ENCODE measurements at places on chromosomes 7 and 10.

- no peak for DNase-seq
Measured at GRCh38 chr10:29297678-29298077, 8.8 kb downstream of the LYZL1 start.

GRCh38 chr7:70093205-70093904, 495.1 kb downstream of the AUTS2 start:
- DNase-seq = peak; percentile 38

DNA sequence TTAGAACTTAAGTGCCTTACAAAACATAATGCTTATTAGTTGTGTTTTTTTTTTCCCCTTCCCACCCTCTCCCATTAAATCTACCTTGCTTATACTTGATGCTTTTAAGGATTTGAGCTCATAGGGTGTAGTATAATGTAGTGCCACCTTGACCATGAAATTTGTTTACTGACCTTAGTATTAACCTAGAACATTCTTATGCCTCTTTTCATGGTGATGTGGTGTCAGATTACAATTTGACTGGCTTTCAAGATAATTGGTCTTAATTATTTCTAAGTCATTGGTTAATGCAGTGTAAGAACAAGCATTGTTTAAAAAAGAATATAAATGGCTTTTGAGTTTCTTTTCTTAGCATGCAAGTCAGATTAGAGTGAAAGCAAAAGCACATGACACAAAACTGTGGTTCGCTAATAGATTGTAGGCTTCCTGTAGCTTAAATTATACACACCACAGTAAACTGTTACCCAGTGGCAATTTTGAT, 61.8 kb downstream of the ADD3 start:
- no peak for DNase-seq

GRCh38 chr7:120272701-120273475, at the start of gene KCND2:
TSS of gene KCND2 (plus strand) at chr7:120273175.
- peak; percentile 26 for DNase-seq

GRCh38 chr10:70903262-70903921, 15.0 kb upstream of the PCBD1 start:
- peak; percentile 55 for DNase-seq

DNA sequence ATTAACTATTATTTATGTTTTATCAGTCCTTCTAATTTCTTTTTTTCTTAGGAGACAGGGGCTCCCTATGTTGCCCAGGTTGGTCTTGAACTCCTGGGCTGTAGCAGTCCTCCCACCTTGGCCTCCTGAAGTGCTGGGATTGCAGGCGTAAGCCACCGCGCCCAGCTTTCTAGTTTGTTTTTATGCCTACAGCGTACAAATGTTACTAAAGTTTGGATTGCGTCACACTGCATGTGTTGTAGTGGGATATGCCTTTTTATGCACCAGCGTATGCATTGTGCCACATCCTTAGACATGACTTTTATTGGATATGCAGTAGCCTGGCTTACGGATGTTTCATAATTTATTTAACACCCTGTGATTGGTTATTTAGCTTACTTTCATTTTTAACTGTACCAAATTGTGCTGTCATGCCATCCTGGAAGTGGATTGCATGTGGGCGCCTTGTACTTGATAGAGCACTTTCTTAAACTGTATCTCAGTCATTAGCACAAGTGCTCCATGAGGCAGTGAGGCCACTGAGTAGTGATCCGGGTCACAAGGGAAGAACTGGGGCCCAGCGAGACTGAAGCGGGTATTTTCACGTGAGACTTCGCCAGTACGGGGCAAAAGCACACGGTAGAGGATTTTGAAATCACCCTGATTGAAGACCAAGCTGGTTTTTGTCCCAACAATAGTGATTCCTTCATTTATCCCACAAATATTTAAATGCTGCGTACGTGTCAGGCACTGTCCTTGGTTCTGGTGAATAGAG, 165.0 kb downstream of the MGMT start:
- DNase-seq = no peak

DNA sequence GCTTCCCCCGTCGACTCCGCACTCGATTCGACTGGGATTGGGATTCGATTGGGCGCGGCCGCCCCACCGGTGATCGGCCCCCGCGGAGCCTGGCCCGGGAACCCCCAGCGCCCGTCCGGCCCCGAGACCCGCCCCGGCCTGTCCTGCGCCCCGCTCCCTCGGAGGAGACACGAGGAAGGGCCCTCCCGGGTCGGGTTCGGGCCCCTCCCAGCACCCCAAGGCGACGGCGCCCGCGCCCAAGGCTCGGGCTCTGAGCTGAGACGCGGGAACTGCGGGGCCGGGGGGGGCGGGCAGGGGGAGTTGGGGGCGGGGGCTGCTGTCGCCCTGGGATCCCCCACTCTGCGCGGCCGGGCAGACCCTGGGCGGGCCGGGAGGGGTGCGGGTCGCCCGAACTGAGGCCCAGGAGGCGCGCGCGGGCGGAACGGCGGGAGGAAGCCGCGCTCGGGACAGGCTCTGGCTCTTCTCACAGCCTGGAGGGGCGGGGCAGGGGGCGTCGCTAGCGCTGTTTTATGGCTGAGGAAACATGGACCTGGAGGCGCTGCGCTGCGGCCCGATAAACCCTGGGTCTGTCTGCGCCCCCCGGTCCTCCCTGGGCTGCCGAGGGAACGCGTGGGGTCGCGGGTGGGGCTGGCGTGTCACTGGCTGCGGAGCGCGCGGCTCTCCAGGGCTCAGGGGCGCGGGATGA, 1.7 kb upstream of the NKX6-2 start:
- DNase-seq = no peak

DNA sequence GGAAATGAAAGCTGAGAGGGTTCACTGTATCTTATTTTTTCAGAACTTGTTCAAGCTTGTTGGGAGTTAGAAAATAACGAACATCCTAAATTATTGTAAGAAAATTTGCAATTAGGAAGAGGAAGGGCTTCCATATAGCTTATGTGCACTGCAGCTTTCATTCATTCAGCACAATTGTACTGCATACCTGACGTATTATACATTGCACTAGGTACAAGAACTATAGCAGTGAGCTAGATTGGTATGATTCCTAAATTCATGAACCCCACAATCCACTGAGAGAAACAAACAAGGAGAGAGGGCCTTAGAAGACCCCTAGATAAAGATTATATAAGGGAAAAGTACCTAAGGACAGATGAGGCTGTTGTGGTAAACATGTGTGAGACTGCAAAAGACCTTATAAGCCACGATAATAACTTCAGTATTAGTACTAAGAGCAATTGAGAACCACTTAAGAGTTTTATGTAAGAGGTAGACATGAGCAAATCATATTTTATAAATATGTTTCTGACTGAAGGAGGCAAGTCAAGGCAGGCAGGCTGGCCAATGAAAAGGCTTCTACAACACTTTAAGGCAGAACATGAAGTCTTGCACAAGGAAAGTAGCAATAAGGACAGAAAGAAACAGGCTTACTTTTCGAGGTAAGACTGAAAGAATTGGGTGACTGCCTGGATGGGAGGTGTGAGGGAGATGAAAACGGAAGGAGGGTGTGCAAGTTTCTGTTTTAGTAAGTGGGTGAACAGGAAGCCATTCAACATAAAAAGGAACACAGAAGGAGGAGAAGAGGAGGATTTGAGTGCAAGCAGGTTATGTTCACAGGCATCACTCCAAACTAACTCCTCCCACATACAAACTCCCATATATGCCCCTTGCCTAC, 77.9 kb upstream of the LRRN3 start:
- no peak for DNase-seq

GRCh38 chr10:120950051-120950561, 98.9 kb downstream of the WDR11 start:
- DNase-seq = no peak

- peak; percentile 4 for DNase-seq
Measured at GRCh38 chr10:51999096-51999495, 299.7 kb upstream of the CSTF2T start.

GRCh38 chr7:39696631-39697030, 73.3 kb downstream of the RALA start:
- DNase-seq = no peak

- no peak for DNase-seq
Measured at GRCh38 chr10:37222046-37222445, 96.6 kb downstream of the ANKRD30A start.

DNA sequence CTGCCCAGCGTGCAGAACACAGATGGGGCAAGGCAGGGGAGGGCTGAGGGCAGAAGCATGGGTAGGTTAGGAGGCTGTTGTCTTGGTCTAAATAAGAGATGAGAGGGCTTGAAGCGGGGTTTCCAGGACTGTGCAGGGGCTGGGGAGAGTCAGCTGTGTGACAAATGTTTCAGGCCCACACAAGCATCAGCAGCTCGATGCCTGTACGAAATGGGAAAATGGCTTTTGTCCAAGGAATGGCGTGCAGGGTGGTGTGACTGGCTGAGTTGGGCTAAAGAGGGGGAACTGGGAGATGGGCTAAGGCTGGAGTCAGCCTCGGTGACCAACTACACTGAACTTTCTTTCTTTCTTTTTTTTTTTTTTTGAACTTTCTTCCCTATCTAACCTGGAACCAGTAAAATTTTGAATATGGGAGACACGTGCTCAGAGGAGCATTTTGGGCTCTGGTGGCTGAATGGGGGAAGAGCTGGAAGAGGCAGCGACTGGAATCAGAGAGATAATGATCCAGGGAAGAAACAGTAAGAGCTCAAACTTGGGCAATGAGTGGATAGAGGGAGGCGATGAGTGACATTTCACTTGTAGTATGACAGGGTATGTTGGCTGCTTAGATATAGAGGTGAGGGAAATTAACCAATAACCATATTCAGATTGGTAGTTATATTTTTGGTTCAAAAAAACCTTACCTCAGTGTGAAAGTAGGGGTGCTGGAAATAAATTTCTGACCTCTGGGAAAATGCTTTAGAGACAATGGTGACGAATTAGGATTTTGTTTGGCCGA, 10.2 kb upstream of the EPHA1 start:
- DNase-seq = no peak

DNA sequence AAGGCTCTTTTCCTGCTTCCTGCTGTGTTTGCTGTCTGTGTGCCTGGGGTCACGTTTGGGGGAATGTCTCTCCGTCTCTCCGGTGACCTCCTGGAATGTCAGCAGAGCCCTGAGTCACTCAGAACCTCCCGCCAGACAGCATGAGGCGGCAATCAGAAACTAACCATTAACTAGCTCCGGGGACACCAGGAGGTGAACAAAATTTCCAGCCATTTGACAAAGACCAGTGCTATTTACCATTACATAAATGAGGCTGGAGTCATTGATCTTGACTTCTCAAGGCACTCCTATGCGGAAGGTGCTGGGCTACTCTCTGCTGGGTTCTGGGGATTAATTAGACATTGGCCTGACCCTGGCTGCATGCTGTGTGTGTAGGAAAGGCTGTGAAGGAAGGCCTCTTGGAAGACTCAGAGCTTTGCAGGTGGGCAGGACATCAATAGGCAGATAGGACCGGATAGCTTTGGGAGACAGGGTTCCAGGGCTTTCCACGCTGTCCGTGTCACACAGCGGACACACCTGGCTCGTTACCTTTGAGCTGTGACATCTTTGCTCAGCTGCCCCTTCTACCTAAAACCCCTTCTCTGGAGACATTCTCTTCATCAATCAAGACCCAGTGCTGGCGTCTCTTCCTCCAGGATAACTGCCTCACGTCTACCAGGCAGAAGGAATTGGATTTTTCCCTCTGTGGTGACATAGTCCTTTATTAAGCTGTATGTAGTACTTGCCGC, 77.0 kb downstream of the PFKFB3 start:
- DNase-seq = peak; percentile 44

DNA sequence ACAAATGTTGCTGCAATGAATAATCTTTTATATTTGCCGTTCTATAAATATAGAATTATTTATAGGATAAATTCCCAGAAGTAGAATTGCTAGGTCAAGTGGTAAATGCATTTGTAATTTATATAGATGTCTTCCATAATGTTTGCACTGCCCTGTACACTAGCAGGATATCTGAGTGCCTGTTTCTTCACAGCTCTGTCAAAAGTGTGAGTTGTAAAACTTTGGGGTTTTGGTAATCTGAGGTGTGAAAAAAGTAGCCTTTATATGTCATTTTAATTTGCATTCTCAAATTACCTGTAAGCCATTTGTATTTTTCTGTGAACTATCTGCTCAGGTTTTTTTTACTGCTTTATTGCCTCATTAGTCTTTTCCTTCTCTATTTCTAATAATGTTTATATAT, 271.2 kb downstream of the NEBL start:
- DNase-seq = no peak

DNA sequence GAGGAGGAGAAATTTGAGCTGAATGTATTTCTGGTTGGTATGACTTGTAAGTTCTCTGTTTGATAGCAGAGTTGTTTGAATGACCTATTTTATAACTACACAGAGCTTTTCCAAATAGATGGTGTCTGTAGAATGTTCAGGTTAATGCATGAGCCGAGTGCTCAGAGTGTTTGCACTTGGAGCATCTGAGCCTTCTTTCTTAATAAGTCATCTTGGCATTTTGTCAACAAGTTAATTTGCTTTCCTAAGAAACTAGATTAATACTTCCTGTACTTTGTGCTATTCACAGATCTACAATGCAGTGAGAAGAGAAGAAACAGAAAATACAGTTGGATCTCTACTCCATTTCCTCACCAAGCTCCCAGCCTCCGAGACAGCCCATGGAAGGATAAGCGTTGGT, 138.2 kb downstream of the PLCE1 start:
- DNase-seq = peak; percentile 73

GRCh38 chr7:66847879-66848790, 72.9 kb upstream of the TMEM248 start:
- peak; percentile 74 for DNase-seq

DNA sequence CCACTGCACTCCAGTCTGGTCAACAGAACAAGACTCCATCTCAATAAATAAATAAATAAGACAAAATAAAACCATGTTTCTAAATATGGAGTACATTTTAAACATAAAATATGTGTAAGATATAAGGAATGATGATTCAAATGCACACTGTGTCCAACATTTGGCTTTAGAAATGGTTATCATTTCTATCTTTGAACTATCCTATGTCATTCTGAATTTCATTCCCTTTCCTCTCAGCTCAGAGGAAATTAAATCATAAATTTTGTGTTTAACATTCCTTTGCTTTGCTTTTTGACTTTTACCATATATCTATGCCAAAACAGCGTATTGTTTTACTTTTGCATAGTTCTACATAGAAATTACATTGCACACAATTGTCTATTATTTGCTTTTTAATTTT, 130.9 kb downstream of the GNAT3 start:
- no peak for DNase-seq

GRCh38 chr7:70044064-70044463, 445.8 kb downstream of the AUTS2 start:
- no peak for DNase-seq

GRCh38 chr10:116627386-116627933, 6.7 kb downstream of the PNLIPRP2 start:
- no peak for DNase-seq

DNA sequence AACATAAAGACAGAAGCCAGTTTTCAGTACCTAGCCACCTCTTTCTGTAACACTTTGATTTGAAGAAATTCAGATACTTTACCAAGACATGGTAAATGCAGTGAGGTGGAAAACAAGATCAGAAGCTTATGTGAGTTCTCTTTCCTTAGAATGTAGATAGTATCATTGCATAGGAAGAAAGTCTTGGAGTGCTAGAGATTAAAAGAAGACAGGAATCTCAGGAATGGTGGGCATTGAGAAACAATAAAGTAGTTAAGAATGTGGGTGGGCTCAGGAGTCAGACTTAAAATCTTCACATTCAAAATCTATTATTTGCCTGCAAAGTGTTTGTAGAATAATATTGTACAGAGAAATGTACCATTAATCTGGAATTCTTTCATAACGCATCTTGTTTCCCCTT, 58.9 kb downstream of the POLL start:
- no peak for DNase-seq
